ENCODE measurements at places on chromosomes 3 and 15.

GRCh38 chr3:65712140-65712539, 326.6 kb downstream of the MAGI1 start:
- DNase-seq = no peak

DNA sequence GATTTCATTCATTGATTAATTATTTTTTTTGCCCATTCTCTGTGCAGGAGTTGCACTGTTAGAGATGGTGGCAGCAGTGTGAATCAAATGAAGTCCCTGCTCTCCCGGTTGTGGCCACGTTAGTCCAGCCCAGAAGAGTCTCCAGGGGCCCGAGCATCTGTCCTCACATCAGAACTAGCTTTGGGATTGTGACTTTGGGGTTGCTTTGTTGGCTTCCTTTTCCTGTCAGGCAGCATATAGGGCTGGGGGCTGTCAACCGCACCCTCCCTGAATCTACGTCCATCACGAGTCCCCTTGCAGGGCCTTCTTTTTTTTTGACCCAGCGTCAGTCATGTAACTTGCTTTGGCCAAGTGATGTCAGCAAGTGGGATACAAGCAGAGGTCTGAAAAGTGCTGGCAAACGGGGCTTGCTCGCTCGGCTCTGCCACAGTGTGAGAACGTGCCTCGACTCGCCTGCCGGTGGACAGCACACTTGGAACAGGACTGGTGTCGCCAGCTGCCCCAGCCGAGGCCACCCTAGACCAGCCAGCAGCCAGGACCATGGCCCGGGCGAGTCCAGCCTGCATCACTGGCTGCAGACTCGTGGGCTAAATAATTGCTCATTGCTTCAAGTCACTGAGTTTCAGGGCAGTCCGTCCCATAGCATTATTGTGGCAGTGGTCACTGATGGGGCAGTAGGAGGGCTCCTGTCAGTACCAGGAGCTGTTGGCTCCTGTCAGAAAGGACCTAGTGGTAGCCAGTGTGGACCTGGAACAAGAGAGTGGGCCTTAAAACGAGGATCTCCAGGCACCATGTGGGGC, 151.6 kb upstream of the MEF2A start:
- DNase-seq = no peak

DNA sequence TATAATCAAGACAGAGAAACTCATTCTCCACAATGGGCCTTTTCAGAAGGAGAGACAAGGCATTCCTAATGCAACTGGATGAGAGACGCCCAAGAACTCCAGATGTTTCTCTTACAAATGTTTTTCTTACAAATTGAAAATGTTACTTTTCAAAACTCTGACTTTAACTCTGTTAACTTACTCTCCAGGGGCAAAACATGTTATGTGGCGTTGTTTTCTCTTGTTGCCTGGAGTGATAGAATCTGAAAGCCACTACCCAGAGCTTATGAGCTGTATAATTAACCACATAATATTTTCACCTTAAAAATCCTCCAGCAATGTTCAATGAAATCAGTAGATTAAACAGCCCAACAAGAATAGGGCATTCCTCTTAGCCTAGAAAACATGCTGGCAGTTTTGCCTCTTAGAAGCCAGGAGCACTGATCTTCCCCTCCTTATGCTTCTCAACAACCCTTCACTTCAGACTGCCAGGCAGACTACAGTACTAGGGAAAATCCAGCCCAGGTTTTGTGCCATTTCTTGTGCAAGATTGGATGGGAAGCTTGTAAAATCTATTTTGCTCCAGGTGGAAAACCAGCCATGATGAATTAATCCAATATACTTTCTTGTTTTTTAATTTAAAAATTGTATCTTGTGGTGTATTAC, 186.7 kb upstream of the GADL1 start:
- DNase-seq = no peak

GRCh38 chr3:168093229-168093628, 2.5 kb downstream of the GOLIM4 start:
- DNase-seq = no peak

GRCh38 chr3:81580355-81580754, 181.1 kb downstream of the GBE1 start:
- no peak for DNase-seq

GRCh38 chr3:76138921-76139320, 353.6 kb upstream of the ZNF717 start:
- DNase-seq = no peak

- no peak for DNase-seq
Observed at GRCh38 chr3:126544596-126545281, 14.0 kb downstream of the C3orf22 start.

GRCh38 chr15:78841376-78841706, 30.1 kb upstream of the ADAMTS7 start:
- no peak for DNase-seq

DNA sequence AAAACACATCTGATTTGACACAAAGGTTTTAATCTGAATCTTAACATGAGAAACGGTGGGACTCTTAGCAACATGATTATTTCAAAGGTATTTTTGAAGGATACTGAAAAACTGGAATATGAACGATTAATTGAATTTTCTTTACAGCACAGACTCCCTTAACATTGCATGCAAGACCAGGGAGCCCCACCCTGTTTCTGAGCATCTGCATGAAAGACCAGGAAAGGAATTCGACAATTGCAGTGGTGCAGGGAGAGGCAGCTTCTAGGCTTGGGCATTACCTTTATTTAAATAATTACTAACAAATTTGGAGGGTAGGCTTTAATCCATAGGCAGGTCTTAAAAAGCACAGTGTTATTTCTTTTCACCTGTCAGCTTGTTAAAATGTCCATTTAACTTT, 240.6 kb upstream of the TOPAZ1 start:
- no peak for DNase-seq

- DNase-seq = peak; percentile 19
Observed at GRCh38 chr3:75272691-75273090, 391.4 kb upstream of the FRG2C start.

DNA sequence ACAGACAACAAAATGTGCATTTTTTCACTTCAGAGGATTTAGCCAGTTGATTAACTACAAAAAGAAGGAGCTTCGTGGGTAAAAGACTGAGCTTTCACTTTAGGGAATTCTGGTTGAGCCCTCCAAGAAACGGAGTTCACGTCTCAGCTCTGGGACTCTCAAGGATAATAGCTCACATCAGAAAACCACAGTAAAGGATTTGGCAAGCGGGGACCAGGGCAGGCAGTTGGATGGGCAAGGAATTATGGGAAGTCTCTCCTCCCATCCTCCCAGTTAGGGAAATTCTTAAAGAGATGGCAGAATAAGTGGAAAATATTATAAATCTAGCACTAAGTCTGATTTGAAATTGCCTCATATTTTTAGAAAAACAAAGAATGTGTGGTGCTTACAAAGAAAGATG, 188.3 kb upstream of the EOMES start:
- no peak for DNase-seq

DNA sequence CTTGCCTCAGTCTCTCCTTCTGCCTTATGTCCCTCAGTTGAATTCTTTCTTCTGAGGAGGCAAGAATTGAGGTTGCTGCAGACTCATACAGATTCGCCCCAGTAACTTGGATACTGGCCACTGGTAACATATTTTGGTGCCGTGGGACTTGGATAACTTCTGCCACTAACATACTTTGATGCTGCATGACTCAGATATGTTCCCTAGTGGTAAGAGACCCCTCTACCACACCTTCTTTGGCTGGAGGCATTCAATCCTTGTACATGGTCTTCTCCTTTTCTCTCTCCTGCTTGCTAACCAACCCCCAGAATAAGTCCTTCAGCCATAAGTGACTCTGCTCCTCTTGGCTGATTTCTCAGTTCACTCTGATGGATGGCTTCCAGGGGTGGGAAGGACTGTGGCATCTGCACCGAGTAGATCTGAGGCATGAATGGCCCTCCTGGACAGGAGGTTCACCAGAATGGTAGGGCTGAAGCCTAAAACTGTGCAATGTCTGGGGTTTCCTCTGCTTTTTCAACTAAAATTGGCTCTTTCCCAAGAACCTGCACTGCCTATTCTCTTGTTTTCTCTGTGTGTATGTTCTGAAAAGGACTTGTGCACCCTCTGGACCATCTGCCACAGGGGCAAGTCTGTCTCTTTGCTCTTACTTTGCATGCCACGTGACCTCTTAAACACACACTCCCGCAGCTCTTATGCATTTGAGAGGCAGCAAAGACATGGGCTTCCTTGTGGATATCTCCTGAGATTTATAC, 55.5 kb upstream of the FSTL1 start:
- no peak for DNase-seq

DNA sequence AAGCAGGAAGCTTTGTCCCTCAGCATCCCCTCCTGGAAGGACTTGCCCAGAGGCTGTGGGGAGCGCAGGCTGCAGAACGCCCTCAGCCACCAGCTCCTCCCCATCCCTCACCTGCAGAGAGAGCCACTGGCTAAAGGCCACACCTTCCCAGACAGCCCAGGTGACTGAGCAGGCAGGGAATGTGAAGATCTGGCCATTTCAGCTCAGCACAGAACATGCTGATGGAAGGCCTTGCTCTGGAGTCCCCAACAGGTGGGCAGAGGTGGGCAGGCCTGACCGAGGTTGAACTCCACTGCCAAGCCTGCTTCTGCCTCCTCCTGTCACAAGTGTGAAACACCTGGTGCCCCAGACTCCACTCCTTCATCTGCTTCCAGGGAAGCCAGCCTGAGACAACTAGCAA, 50.7 kb upstream of the SEC61A1 start:
- no peak for DNase-seq

GRCh38 chr3:8420612-8421011, 81.0 kb upstream of the LMCD1 start:
- no peak for DNase-seq

DNA sequence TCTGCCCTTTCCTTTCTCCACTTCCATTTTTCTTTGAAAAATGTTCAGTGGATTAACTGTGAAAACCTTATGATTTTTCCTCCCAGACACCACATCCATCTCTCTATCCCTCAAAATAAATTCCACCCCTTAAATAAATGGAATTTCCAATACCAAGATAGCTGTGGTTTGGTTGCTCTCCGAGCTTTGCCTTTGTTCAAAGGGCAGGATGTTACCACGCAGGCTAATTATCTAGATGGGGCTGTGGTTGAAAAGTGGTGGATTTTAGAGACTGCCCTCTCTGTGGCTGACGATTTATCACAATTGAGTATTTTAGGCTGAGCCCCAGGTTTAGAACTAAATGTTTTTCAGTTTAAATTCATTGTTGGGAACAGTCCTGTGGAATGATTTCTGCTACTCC, 36.9 kb upstream of the CMSS1 start:
- DNase-seq = no peak

GRCh38 chr3:87336761-87337160, 60.4 kb upstream of the POU1F1 start:
- DNase-seq = no peak

DNA sequence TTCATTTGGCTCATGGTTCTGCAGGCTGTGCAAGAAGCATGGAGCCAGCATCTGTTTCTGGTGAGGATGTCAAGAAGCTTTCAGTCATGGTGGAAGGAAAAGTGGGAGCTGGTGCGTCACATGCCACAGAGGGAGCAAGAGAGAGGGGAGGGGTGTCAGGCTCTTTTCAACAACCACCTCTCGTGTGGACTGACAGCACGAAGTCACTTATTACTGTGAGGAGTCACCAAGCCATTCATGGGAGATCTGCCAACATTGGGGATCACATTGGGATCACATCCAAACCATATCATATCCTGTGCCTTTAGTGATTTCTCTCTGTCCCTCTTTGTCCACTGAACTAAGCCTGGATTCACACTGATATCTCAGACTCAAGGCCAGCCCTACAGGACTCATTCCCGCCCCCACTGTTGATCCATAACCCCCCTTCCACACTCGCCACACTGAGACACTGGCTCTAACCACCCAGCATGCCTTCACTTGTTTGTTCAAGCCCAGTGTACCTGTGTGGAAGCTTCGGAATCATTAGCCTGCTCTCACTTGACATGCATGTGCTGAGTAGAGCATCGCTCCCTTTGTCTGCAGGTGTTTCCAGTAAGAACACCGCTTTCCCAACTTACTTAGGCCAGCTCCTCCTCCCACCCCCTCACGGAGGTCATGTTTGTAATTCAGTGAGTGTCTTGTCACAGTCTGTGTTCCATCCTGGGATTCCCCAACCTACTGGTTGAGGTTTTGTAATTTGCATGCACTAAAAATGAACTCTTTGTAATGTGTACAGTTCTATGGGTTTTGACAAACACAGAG, 132.2 kb downstream of the KLF13 start:
- DNase-seq = peak; percentile 74

DNA sequence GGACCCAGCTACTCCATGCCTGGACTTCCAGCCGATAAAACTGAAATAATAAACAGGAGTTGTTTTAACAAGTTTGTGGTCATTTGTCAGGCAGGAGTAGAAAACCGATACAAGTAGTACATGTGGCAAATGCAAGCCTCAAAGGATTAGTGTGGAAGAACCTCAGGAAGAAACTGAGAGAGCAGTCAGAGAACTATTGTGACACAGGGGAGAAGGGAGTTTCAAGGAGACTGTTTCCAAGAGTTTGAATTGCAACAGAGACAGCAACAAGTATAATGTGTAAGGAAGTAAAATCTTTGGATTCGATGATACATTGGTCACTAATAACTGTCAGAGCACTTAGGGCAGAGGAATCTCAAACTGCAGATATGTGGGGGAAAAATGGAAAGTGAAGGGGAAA, 450.6 kb upstream of the ARHGEF26 start:
- DNase-seq = no peak

DNA sequence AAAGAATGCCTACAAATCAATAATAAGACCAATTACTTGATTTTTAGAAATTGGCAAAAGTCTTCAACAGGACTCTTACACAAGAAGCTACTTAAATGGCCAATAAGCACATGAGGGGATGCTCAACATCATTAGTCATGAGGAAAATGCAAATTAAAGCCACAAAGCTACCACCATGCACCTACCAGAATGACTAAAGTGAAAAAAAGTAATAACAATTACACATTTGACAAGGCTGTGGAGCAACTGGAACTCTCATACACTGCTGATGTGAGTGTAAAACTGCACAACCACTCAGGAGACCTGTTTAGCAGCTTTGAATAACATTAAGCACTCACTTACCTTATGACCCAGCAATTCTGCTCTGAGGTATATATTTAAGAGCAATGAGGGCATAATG, 68.4 kb downstream of the PPCDC start:
- DNase-seq = peak; percentile 18

- DNase-seq = no peak
Observed at GRCh38 chr3:66856533-66856932, 141.6 kb upstream of the KBTBD8 start.

DNA sequence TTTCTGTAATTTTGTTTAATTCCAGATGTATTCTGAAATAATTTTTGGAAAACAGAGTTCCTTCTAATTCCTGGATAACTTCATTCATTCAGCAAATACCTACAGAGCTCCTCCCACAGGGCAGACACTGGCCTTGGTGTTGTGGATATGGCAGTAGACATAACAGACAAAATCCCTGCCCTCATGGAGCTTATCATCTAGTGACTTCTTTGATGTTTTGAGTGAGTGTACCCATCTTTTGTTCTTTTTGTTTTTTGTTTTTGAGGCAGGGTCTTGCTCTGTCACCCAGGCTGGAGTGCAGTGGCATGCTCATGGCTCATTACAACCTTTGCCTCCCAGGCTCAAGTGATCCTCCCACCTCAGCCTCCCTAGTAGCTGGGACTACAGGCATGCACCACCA, 21.1 kb downstream of the DET1 start:
- DNase-seq = no peak

DNA sequence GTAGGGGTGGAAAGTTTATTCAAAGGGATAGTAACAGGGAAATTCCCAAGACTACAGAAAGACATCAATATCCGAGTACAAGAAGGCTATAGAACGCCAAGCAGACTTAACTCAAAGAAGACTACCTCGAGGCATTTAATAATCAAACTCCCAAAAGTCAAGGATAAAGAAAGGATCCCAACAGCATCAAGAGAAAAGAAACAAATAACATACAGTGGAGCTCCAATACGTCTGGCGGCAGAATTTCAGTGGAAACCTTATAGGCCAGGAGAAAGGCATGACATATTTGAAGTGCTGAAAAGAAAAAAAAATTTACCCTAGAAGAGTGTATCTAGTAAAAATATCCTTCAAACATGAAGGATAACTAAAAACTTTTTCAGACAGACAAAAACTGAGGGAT, 95.6 kb downstream of the DMXL2 start:
- DNase-seq = no peak

Measured in fibroblast of villous mesenchyme (primary cell).